ENCODE measurements at places on chromosomes 5 and 9.

- peaks cover under 1% of the 10 kb centered on the region for H3K36me3 ChIP-seq
- H3K27ac ChIP-seq, result no peak overlapping the region
- DNase-seq, result no peak
- no peak overlapping the region for H3K4me3 ChIP-seq
- H3K27me3 ChIP-seq, result no peaks in the 10 kb centered on the region
- H3K4me1 ChIP-seq, result no peaks in the 10 kb centered on the region
These were observed 195.6 kb downstream of the KIAA0825 start for GRCh38 chr5:94422812-94423211.

- peak overlapping the region; percentile 79 for H3K4me3 ChIP-seq
- DNase-seq, result no peak
- H3K36me3 ChIP-seq, result no peaks in the 10 kb centered on the region
These were observed 5.5 kb downstream of the ARRDC1 start for GRCh38 chr9:137610944-137611343.

DNA sequence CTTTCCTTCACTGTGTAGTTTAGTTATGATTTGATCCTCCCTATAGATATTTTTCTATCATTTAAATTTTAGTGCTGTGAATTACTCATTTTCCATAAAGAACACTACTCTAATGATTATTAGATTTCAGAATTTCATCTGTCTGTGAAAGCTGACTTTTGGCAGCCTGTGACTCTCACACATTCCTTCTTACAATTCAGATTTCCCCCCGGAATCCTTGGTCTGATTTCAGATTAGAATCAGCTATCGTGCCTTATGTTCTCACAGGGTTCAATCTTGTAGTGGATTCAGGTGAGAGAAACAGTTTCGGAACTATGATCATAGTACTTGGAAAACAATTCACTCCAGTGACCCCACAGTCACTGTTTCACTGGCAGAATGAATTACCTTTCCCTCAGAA lies 26.2 kb downstream of the ZNF474 start:
- DNase-seq, result no peak
- H3K27ac ChIP-seq, result no peak overlapping the region
- no peak overlapping the region for H3K4me3 ChIP-seq
- H3K27me3 ChIP-seq, result no peaks in the 10 kb centered on the region
- no peaks in the 10 kb centered on the region for H3K4me1 ChIP-seq
- H3K36me3 ChIP-seq, result no peaks in the 10 kb centered on the region

DNA sequence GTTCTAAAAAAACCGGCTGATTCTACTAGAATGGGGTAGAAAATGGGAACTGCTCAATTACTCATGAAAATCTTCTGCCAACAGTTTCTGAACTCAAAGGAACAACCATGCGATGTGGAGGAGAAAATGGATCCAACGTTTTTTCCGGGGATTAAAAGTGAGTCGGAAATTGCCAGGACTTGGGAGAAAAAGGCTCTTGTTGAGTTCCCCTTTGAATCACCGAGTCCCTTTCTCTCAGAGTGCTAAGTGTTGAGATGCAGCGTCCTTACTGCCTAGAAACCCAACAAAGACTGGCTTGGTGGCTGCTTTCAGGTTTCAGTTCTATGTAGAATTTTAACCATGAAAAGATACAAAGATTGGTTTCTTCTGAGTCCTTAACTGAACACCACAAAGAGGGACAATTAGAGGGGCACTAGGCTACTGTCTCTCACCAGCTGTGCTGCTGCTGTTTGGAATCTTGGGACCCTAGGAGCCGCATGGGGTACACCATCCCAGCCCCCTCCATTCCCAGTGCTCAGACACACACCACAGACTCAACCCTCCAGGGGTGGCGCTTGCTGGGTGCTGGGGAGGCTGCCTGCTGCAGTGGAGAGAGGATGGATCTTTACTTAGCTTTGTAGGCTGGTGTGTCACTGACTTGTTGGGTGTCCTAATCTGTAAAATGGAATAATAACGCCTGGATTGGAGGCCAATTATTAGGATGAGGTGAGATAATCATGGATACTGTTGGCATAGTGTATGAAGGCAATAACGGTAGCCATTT lies 21.5 kb upstream of the NEUROG1 start:
- H3K27ac ChIP-seq, result no peak overlapping the region
- H3K27me3 ChIP-seq, result peaks cover 89% of the 10 kb centered on the region
- no peaks in the 10 kb centered on the region for H3K36me3 ChIP-seq

DNA sequence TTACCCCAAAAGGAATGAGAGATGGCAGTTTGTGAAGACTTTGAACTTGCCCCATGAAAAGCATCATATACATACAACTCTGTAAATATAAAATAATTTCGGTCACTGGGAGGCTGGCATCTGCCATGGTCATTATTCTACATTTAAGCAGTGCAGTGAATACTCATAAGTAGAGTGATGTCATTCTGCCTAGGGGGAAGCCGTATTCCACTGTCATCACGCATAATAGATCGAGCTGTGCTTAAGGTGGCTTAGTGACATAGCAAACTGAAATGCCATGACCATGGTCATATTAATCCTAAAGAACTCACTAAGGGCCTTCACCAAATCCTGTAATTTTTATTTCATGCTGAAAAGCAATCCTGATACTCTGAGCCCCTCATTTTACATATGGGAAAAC lies 42.4 kb upstream of the NR4A3 start:
- no peak overlapping the region for H3K4me3 ChIP-seq
- no peak for DNase-seq
- H3K36me3 ChIP-seq, result no peaks in the 10 kb centered on the region
- H3K27ac ChIP-seq, result no peak overlapping the region

- H3K4me3 ChIP-seq, result no peak overlapping the region
- H3K27me3 ChIP-seq, result peaks cover 5% of the 10 kb centered on the region
These were observed 42.7 kb upstream of the SRFBP1 start for GRCh38 chr5:121919046-121919445.

DNA sequence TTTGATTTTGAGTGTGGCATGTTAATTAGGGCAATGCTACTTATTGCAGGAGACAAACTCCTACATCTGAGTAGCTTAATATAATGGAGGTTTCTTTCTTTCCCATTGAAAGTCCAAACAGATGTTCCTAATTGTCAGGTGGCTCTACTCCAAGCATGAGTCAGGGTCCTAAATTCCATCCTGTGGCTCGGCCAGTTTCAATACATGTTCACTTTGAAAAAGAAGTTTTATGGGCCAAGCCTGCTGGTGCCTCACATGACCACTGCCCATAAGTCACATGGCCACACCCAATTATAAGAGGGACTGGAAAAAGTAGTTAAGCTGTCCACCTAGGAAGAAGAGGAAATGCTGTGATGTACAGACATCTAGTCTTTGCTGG lies 170.4 kb downstream of the ARRDC3 start:
- no peaks in the 10 kb centered on the region for H3K4me1 ChIP-seq
- H3K27ac ChIP-seq, result no peak overlapping the region
- H3K36me3 ChIP-seq, result no peaks in the 10 kb centered on the region

DNA sequence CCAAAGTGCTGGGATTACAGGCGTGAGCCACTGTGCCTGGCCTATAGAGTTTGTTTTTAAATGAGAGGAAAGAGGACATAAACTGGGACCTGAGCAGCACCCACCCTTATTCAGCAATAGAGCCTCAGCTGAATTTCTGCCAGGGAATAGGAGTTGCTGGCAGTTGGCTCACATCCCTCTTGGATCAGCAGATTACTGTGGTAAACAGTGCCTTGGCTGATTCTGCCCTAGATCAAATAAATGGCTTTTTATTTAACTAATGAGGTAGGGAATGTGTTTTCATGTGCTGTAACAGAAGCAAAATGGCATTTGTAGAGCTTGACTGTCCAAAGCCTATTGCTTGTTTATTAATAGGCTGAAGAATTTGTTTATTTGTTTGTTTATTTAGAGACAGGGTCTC lies 2.1 kb downstream of the ARHGEF37 start:
- no peak for DNase-seq
- no peaks in the 10 kb centered on the region for H3K36me3 ChIP-seq
- H3K27me3 ChIP-seq, result peaks cover 26% of the 10 kb centered on the region
- H3K4me1 ChIP-seq, result peaks cover 17% of the 10 kb centered on the region

- H3K4me1 ChIP-seq, result peaks cover 14% of the 10 kb centered on the region
- H3K36me3 ChIP-seq, result peaks cover 3% of the 10 kb centered on the region
- H3K27ac ChIP-seq, result peak overlapping the region; percentile 45
- H3K4me3 ChIP-seq, result no peak overlapping the region
- H3K27me3 ChIP-seq, result peaks cover 70% of the 10 kb centered on the region
These were observed 8.1 kb downstream of the PRDM12 start for GRCh38 chr9:130672466-130672865.

GRCh38 chr5:93503598-93504067 lies 77.4 kb downstream of the NR2F1-AS1 start:
- H3K36me3 ChIP-seq, result peaks cover 19% of the 10 kb centered on the region
- H3K4me3 ChIP-seq, result no peak overlapping the region
- no peaks in the 10 kb centered on the region for H3K27me3 ChIP-seq

DNA sequence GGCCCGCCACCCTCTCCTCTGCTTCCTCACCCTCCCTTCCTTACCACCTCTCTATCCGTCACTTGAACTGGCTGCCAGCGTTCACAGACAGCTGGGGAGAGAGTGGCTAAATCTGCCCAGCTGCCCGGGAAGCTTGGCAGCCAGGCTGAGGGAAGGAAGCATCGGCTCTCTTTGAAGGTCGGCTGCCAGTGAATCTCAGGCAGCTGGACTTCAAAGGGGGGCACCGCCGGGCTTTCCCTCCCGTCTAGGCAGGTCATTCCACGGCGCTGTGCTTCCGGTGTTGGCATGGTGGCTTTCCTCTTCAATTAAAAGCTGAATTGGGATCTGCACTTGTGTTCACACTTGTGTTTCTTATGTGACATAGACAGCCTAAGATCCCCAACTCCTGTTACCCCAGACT lies 174.0 kb downstream of the GDNF start:
- peaks cover 13% of the 10 kb centered on the region for H3K4me1 ChIP-seq
- H3K27ac ChIP-seq, result no peak overlapping the region
- DNase-seq, result no peak
- H3K4me3 ChIP-seq, result no peak overlapping the region

DNA sequence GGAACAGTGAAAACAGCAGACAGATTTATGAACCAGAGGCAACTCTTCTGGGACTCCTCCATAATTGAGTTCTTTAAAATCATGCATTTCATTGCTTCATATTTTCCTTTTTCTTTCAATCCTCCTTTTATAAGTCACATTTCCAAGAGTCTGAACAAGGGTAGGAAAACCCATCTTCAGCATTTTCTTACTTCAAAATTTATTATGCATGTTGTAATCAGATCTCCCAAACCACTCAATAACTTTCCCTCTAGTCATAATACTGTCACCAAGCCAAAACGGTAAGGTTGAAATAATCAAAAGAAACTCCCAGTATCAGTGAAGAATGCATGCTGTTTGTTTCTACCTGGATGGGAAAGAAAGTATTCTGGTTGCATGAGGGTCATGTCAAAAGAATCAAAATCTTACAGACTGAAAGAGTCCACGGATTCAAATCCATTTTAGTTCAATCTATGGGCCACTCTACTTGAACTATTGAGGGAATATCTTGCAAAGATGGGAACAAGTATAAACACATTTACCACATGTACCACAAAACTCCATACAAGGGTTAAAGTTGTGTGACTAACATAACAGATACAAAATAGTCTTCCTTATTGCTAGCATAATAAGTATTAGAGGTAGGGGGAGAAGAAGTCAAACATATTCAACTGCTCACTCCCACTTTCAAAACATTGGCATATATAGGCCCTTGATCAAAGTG lies 797.3 kb downstream of the MAT2B start:
- no peak overlapping the region for H3K4me3 ChIP-seq
- H3K27ac ChIP-seq, result no peak overlapping the region
- H3K4me1 ChIP-seq, result peaks cover 3% of the 10 kb centered on the region
- H3K36me3 ChIP-seq, result no peaks in the 10 kb centered on the region
- DNase-seq, result no peak

DNA sequence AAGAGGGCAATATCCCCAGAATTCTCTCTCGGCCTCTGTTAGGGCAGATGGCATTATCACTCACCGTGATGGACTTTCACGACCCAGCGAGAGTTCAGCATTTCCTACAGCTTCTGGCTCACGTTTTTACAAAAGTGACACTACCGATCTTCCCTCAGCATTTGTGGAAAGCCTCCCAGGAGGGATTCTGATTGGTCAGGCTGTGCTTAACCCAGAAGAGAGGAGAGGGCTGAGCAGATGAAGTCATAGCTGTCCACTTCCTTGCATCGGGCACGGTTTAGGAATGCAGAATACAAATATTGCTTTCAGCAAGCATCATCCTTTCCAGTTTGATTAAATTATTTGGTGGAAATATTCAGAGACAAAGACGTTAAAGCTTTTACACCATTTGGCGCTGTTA lies 277.4 kb upstream of the MSX2 start:
- peaks cover 4% of the 10 kb centered on the region for H3K27me3 ChIP-seq
- no peak overlapping the region for H3K27ac ChIP-seq
- no peaks in the 10 kb centered on the region for H3K4me1 ChIP-seq
- no peak for DNase-seq
- no peaks in the 10 kb centered on the region for H3K36me3 ChIP-seq

DNA sequence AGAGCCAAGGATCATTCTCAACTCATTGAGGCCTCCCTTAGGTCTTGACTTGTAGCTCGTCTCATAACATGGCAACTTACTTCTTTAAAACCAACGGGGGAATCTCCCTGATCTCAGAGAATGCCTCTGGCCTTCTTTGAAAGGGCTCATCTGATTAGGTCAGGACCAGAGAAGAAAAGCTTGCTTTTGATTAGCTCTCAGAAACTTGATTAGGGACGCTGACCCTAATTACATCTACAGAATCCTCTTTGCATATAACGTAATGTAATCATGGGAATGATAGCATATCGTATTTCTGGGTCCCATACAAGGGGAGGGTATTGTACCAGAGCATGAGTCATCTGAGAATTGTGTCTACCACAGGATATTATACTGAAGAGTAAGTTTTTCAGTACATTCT lies 125.1 kb upstream of the SH3GL2 start:
- no peaks in the 10 kb centered on the region for H3K27me3 ChIP-seq
- H3K36me3 ChIP-seq, result no peaks in the 10 kb centered on the region
- DNase-seq, result no peak
- no peaks in the 10 kb centered on the region for H3K4me1 ChIP-seq

DNA sequence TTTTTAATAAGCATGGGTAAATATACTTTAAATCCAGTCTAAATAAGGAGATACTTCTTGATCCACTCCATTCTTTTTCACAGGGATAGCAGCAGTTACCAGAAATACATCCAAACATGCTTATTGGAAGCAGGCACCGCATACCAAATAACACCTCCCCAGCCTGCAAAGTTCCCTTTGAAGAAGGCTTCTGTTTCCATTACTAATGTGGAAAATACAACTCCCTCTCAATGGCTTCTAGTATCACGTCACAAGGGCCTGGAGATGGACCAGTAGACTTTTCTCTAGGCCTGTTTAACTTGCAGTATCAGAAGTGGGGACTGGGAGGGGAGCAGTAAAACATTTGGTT lies 20.8 kb downstream of the TMEM245 start:
- no peak for DNase-seq
- H3K4me1 ChIP-seq, result peaks cover 21% of the 10 kb centered on the region
- no peaks in the 10 kb centered on the region for H3K27me3 ChIP-seq
- no peak overlapping the region for H3K4me3 ChIP-seq
- H3K27ac ChIP-seq, result no peak overlapping the region
- peaks cover 19% of the 10 kb centered on the region for H3K36me3 ChIP-seq
